ENCODE measurements at places on chromosomes 4 and X.

DNA sequence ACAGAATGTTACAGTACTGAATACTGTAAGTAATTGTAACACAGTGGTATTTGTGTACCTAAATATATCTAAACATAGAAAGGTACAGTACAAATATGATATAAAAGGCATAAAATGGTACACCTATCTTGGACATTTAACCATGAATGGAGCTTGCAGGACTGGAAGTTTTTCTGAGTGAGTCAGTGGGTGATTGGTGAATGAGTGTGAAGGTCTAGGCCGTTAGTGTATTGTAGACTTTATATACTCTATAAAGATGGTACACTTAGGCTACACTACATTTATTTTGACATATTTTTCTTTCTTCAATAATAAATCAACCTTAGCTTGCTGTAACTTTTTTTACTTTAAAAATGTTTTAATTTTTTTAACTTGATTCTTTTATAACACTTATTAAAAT lies 422.5 kb upstream of the FSTL5 start:
- no peak for DNase-seq

- peak; percentile 14 for DNase-seq
These were observed 765 bp downstream of the ENOPH1 start for GRCh38 chr4:82430964-82431745.

GRCh38 chrX:134244043-134244442 lies 7.1 kb downstream of the CCDC160 start:
- no peak for DNase-seq

DNA sequence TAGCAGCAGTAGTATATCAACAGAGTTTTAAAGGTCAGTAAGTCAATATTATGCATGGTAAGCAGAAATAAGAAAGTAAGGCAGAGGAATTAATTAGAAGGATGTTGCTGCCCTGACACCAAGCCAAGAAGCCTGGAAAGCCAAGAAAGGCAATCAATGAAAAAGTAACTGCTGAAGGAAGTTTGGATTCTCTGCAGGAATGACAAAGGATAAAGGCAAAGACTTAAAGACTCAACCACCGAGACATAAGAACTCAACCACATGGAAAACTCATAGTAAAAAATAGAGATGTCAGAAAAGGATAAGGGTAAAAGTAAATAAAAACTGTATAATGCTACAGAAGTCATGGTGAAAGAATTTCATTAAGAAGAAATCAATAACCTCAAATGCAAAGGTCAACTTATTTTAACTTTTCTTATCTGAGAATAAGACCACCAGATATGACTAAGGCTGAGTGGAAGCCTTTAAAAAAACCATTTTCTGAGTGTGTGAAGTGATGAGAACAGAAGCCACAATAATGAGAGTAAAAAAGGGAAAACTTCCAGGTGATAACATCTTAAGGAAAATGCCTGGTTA lies 55.2 kb downstream of the NEK1 start:
- no peak for DNase-seq

DNA sequence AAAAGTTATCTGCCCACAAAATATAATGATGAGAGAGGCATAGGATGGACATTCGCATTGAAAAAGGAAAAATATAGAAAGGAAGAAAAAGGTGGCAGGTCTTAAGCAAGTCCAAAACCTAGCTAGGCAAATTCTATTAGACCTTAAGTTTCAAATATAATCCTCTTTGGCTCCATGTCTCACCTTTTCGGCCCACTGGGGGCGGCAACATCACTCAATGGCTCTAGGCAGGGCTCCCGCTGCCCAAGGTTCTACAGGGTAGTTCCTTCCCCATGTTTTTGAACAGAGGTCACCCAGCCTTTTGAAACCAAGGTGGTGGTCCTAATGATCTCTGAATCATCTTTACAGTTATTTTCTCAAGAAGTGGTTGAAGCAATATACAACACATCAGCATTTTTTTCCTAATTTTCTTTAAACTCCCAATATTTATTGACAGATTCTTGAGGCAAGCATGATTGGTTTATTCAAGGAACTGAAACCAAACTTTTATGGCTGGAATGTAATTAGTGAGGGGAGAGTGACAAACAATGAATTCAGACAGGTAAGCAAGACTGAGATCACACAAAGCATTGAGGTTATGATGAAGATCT lies 309.4 kb downstream of the ANTXR2 start:
- no peak for DNase-seq

DNA sequence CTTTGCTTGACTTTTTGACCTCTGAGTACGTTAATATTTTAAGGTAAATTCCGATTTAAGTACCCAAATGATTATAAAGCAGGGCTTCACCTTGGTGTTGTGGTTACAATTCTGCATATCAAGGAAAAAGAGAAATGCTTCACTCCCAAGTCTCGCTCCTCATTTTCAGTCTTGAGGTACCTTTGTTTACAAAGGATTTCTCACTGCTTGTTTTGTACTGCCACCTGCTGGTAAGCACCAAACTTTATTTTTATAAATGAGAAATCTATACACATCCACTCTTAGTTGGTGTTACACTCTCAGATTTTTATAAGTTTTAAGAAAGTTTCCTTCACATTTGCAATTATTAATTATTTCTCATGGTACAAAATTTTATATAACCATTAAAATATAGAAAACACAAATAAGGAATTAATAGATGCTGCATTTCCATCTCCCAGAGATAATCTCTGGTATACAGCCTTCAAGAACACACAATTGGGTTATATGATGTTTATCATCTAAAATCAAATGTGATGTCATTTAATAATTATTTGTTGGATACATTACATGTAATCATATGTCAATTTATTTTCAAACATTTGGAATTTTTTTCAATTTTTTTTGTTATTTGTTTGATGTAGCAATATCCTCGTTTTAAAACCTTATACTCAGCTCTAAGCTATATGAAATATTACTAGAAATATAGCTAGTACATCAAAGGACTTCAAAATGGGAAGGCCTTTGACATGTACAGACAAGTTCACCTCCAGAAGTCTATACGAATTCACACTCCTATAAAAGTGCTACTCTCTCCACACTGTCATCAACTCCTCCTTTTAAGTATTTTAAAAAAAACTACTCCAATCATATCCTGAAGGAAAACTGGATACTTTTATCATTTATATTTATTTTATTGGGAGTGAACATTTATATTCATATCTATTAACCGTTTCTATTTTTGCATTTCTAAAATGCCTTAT lies 179.9 kb downstream of the KCNIP4 start:
- no peak for DNase-seq

GRCh38 chr4:118270492-118270891 lies 82.3 kb downstream of the PRSS12 start:
- no peak for DNase-seq

DNA sequence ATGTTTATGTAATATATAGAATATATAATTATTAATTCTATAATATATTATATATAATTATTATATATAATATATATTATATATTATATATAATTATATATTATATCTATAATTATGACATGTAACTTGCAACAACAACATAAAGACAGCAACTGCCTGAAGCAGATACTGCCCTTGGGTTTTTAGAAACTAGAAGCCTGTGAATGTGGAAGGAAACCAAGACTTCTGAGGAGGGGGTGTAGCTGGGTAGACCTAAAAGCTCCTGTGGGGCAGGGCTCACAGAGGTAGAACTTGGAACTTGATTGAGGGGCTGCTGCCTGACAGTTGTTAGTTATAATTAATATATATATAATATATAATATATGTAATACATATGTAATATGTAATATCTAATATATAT lies 167.2 kb upstream of the SLIT2 start:
- no peak for DNase-seq

DNA sequence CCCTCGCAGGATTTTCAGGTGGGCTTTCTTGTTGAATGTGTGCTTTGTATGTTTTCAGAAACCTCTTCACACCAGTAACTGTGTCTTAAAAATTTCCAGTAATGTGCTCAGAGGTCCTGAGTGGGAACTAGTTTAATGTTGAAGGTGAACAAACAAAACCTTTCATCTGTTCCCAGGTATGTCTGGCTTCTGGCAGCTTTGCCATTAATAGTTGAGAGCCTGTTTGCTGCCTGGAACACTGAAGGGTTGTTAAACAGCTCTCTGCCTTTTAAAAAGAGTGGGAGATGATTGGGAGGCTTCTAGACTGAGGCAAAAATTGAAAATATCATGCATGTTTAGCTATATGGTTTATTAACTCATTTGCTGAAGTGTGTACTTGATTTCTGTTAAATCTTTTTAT lies 161.2 kb upstream of the AGTR2 start:
- DNase-seq, result no peak

- DNase-seq, result no peak
These were observed 186.0 kb upstream of the WDFY3 start for GRCh38 chr4:85152480-85152879.

DNA sequence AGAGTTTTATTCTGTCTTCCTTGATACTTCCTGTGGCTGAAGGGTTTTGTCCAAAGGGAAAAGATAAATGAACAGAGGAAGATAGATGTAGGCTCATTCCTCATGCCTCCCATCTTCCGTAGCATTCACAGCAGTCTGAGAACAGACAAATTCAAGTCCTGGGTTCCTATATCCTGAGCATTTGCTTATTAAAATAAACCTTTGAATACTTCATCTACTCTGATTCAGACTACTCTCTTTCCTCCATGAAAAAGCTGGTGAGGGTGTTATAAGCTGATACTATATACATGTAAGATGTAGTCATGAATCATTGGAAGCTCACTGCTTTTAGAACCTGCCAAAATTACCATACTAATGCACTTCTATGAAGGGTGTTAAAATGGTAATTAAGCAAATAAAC lies 61.2 kb downstream of the GAB1 start:
- DNase-seq, result no peak

DNA sequence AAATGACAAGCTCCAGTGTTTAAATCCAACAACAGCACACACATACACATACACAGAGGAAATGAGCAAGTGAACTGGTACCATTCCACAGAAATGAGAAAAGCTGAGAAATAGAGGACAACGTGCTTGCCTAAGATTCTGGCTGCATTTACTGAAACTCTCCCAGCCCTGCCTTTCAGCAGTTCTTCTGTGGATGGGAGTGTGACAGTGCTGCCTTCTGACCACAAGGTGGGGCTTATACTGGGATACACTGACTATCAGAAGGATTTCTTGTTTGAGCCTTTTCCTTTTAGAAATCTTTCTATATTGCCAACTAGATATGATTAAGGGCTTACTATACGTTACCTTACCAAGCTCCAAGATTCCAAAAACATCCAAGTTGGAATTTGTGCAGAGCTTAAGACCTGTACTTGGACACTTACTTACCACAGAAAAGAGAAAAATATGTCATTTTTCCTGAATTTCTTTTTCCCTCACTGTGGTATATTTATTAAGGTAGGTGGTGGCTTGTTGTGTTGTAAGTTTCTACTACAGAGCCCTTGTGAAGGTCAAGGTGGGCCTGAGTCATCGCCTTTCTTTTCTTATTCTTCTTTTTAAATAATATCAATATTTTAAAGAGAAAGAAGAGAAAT lies 10.7 kb upstream of the CXCL8 start:
- no peak for DNase-seq

- DNase-seq, result peak; percentile 61
These were observed 548 bp downstream of the NEUROG2 start for GRCh38 chr4:112515198-112516065.

- DNase-seq, result peak; percentile 48
These were observed 66.1 kb downstream of the TNIP2 start for GRCh38 chr4:2689825-2690700.

- no peak for DNase-seq
These were observed 43.1 kb upstream of the IL21 start for GRCh38 chr4:122663814-122664610.

DNA sequence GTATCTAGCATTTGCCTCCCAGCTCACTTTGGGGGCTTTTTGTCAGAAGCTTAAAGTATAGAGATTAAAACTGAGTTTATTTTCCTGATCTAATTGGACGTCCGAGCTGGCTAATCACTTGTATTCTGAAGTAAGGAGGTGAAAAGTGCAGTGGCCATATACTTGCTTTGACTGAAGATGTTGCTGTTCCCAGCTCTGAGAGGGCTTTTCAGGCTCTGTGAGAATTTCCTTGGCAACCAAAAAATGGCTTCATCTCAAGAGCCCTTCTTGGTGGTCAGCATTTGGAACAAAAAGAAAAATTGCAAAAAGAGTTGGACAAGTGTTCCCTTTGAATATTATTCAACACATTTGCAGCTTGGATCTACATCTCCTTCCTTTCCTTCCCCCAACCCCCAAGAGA lies 67.0 kb downstream of the SLC4A4 start:
- no peak for DNase-seq

DNA sequence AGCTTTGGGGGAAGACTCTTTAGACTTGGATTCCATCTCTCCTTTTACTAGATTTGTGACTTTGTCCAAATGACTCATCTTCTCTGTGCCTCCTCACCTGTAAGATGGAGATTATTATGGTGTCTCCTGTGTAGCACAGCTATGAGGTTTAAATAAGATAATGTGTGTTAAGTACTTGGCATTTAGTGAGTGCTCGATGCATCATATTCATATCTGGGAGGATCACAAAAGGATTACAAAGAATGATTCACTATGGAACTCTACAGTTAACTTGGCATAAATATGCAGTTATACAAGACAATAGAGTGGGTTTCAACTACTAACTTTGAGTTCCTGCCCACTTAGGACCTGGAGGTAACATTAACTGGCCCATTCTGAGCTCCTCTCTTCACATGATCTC lies 2.3 kb downstream of the GBA3 start:
- DNase-seq, result no peak

DNA sequence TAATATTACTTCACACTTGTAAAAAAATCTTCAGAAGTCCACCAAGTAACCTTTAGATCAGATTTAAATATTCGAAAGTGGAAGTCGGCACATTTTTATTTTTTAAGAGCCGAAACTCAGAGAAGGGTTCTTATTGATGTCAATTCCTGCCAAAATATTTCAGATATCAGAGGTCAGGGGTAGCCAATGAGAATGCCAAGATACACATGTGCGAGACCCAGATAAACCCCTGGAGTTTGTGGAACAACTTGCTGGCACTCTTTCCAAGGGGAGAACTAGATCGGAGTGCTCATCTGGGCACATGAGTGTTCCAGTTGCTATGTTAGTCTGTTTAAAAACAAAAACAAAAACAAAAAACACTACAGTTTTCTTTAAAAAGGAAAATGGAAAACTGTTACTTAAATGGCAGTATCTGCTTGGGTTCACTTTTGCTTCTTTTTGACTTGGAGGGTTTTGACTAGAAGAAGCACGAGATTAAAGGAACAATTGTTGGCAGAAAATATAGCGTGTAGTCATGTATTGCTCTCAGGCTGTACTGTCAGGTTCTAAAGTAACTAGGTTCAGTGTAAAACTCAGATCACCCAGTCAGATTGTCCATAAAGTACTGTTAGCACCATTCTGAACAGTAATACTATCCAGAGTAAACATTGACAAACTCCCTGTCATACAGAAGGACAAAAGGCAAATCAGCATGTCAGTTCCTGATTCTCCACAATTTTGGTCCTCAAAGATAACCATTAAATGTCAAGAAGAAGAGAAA lies 188.0 kb upstream of the PACRGL start:
- no peak for DNase-seq

DNA sequence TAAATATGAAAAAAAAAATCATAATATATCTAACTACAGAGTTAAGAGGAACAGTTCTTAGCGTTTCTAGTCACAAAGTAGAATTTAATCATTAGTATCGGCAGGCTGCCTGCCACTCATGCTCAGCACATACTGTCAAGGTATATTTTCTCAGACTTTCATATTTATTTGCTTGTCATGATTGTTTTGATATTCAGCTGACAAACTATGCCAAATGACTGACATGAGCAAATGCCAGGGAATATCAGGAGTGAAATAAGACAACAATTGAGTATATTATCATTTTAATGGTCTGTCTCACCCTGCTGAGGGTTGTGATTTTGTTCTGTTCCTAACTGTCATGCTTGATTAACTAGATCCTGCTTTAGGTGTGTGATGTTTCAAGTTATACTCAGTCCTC lies 395.0 kb upstream of the SPOCK3 start:
- DNase-seq, result no peak

- peak; percentile 18 for DNase-seq
These were observed 56.2 kb downstream of the SMIM20 start for GRCh38 chr4:25970226-25970675.
